ENCODE measurements at places on chromosomes 2 and 18. TPM values are rescaled to one million over a fixed set of nuclear protein-coding genes. Genes with fewer than 3 reads are reported as not detected.

FABP1 gene
- not detected for total RNA-seq

CACNB4 gene
- total RNA-seq: 0.22 TPM

TTL gene
- 38.2 TPM for total RNA-seq

DNA sequence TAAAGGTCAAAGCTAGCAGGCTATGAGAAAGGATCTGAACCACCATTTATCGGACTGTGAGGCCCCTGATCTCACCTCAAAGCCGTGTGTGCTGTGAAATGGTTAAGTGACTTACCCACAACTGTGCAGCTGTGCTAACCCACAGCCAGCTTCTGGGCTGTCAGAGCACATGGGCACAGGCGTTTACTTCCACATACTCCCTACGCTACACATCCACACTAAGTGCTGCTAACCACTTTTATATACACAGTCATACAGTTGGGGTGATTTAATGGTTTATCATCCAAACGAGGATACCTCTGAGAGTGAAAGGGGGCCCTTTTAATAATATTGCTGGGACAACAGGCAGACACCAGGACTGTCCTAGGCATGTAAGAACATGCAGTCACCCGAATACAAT is 37.3 kb downstream of the CYRIA start:
- no peaks in the 10 kb centered on the region for H3K27me3 ChIP-seq
- no peak overlapping the region for H3K4me3 ChIP-seq

DNA sequence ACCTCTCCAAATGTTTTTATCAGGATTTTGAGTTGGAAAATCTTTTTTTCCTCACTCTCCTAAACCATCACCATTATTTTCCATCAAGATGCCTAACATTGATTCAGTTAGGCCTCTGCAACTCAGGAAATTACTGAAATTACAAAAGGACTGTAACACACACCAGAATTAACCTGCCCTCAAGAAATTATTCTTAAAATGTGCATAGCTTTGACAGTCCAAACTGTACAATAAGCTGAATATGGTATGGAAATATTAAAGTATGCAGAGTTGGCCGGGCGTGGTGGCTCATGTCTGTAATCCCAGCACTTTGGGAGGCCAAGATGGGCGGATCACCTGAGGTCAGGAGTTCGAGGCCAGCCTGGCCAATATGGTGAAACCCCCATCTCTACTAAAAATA is 50.2 kb upstream of the PHLPP1 start:
- no peaks in the 10 kb centered on the region for H3K27me3 ChIP-seq
- no peak for DNase-seq
- H3K4me1 ChIP-seq: peaks cover 5% of the 10 kb centered on the region
- no peak overlapping the region for H3K4me3 ChIP-seq
- H3K27ac ChIP-seq: no peak overlapping the region
- H3K36me3 ChIP-seq: no peaks in the 10 kb centered on the region

GRCh38 chr2:239937866-239938640 is 87.1 kb downstream of the NDUFA10 start:
- no peak overlapping the region for H3K27ac ChIP-seq
- H3K27me3 ChIP-seq: peaks cover 3% of the 10 kb centered on the region
- peaks cover 16% of the 10 kb centered on the region for H3K4me1 ChIP-seq
- no peaks in the 10 kb centered on the region for H3K36me3 ChIP-seq

- no peak overlapping the region for H3K4me3 ChIP-seq
- peaks cover 7% of the 10 kb centered on the region for H3K27me3 ChIP-seq
- H3K4me1 ChIP-seq: no peaks in the 10 kb centered on the region
- no peaks in the 10 kb centered on the region for H3K36me3 ChIP-seq
These were observed 19.1 kb downstream of the MSTN start for GRCh38 chr2:190043441-190043840.

DNA sequence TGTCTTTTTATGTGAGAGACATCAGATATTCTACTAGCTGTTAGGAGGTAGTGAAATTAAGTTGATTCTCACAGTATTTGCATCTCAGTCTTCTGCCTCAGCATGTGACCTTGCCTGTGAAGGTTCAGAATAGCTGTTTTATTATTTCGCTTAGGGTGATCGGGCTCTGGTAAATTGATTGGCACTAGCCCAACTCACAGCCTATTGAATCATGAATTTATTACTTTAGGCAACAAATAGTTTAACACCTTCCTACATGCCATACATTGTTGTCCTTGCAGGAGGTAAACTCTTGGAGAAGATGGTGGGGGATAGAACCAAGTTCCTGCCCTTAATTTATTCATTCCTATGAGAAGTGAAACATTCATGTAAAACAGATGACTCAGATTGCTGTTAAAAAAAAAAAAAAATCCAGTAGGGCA is 101.9 kb downstream of the GPD2 start:
- no peaks in the 10 kb centered on the region for H3K27me3 ChIP-seq
- no peak overlapping the region for H3K27ac ChIP-seq
- H3K4me3 ChIP-seq: no peak overlapping the region
- DNase-seq: no peak
- H3K36me3 ChIP-seq: no peaks in the 10 kb centered on the region

DNA sequence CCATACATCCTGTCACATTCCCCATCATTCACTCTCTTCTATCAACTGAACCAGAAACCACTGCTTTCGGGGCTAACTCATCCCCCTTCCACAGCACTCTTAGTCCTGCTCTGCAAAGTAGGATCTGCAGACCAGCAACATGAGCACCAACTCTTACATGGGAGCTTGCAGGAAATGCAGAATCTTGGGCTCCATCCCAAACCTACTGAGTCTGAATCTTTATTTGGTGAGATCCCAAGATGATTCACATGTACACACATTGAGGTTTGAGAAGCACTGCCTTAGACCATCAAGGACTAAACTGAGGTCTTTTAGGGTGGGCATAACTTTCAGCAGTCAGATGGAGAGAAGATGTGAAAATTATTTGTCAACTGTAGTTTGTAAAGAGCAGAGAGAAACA is 235.6 kb upstream of the EPHA4 start:
- H3K27ac ChIP-seq: no peak overlapping the region
- no peaks in the 10 kb centered on the region for H3K36me3 ChIP-seq
- H3K4me1 ChIP-seq: no peaks in the 10 kb centered on the region
- no peaks in the 10 kb centered on the region for H3K27me3 ChIP-seq
- no peak for DNase-seq

DNA sequence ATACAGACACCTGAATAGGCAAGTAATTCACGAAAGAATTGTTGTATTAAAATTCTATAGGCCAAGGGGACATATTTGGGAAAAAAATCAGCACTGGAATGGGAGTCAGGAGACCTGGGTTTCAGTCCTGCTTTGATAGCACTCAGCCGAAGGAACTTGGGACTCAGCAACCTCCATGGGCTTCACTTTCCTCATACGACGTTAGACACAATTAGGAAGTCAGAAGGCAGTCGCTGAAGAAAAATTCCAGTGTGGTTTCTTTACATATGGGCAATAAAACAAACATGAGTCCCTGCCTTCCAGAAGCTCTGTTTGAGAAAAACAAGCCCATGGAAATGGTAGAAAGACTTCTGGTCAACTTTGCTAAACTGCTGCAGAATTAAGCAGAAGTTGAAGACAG is 15.1 kb upstream of the CYRIA start:
- H3K27me3 ChIP-seq: no peaks in the 10 kb centered on the region
- no peaks in the 10 kb centered on the region for H3K36me3 ChIP-seq
- no peak overlapping the region for H3K27ac ChIP-seq
- no peaks in the 10 kb centered on the region for H3K4me1 ChIP-seq

- H3K27ac ChIP-seq: no peak overlapping the region
- H3K4me3 ChIP-seq: no peak overlapping the region
- no peak for DNase-seq
- no peaks in the 10 kb centered on the region for H3K4me1 ChIP-seq
These were observed 117.8 kb upstream of the SPRED2 start for GRCh38 chr2:65550246-65550645.

DNA sequence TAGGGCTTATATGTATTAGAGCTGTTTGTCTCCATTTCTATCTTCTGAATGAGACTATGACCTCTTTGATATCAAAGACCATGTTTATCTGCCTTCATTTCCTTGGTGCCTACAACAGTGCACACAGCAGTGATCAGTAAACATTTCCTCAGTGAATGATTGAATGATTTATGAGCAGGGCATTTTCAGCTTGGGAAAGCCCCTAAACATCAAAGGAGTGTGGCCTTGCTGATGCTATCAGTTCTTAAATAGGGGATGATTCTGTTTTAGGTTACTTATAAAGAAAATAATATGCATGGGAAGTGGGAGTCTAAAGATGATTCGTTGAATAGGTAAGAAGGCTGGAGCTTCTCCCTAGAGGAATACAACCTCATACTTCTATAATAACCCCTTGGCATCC is 425.3 kb downstream of the ZNF521 start:
- H3K36me3 ChIP-seq: no peaks in the 10 kb centered on the region
- H3K4me3 ChIP-seq: no peak overlapping the region
- H3K4me1 ChIP-seq: no peaks in the 10 kb centered on the region
- no peak for DNase-seq

DNA sequence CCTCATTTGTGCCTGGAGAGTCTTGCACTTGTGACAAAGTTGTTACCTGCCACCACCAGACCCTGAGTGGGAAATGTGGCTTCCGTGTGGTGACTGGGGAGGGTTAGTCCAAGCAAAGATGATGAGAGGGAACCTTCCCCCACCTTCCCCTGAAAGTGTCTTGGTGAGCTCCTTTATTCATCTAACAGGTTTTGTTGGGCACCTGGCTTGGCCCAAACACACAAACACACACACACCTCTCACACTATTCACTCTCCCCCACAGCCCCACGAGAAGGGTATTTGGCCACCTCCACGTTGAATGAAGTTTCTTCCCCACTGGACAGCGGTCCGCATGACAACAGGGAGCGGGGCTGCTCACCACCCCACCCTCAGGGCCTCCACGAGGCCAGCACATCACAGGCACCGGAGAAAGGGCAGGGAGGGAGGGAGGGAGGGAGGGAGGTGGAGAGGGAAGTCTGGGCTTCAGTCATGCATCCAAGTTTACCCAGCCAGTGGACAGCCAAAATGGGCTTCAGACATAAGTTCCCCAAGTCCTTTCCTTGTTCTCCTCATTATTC is 1.4 kb downstream of the CIB4 start:
- no peak for DNase-seq
- peaks cover 42% of the 10 kb centered on the region for H3K27me3 ChIP-seq
- no peak overlapping the region for H3K27ac ChIP-seq
- no peak overlapping the region for H3K4me3 ChIP-seq

DNA sequence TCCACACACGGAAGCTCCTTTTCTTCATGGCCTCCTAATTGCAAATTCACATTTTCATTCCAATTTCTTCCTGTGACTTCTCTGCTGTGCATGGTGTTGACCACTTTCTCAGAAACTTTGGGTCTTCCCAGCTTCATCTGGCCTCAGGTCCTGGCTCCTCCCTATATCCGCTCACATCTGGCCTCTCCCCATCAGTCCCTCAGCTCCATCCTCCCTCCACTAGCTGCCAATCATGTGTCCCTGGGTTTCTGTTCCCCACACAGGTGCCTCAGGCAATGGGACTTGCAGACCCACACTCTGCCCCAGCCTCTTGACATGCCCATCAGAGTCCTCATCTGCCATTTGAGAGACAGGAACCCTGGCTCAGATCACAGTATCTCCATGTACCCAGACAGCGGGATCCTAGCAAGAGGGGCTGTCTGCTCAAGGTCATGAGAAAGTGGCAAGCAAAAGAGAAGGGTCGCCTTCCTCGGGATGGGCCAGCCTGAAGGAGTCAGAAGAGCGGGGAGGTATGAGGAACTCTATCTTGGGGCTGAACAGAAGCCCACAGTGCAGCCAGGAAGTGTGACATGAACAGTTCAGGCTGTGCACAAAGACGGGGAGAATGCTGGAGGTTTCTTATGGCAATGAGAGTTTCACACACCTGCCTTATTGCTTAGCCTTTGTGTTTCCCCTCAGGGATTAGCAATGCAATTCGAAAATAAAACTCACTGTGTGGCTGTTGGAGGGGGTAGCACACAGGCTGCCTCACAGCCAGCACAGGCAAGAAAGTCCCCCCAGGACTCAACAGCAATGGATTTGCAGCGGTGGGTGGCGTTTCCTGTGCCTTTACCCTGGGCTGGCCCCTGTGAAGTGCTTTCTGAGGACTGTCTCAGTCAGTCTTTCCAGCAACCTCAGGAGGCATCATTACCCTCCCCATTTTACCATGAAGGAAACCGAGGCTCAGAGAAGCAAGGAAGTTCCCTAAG is 69.5 kb downstream of the COPS8 start:
- no peaks in the 10 kb centered on the region for H3K4me1 ChIP-seq
- no peak for DNase-seq
- peaks cover 7% of the 10 kb centered on the region for H3K27me3 ChIP-seq
- H3K4me3 ChIP-seq: no peak overlapping the region
- peak overlapping the region; percentile 14 for H3K27ac ChIP-seq
